ENCODE measurements at places on chromosomes 1 and 21.

DNA sequence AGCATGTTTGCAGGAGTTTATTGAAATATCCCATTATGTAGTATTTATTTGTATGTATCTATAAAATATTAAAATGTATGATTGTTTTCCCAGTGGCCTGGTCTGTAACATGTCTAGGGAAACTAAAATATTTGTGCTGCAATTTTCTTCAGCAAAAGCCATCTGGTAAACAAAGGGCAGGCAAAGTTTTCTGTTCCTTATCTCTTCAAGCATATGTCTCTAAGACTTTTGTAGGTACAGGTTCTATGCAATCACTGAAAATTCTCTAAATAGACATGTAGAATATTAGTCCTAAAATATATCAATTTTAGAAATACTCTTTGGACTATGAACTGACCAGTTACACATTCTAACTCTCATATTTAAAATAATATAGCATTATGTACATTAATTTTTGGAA lies 585.8 kb upstream of the RGS18 start:
- DNase-seq = no peak

DNA sequence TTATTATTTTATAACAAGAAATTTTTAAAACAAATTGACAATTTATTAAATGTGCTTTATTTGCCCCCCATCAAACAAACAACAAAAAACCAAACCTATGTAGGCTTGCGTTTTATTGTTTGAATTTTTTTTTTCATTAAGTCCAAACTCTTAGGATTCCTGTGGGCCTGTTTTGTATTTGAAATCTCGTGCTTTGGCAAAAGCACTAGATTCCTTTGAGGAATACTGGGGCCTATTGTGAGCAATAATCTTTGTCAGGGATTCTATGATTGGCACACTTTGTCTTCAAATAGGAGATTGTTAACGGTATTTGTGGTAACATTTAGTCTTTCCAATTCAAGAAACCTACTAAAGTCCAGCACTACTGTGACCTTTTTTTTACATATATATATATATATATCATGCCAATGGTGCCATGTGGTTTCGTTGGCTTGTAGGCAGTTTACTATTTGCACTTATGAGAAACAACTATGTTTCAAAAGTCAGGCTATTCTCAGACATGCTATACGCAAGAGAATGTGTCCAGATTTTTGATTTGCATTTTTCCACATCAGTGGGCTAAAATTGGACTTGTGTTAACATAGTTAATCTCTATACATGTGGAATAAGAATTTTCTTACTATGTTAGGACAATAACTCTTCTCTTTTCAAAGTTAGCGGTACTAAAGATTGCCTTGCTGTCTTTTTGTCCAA lies 70.4 kb upstream of the GREM2 start:
- DNase-seq = no peak

DNA sequence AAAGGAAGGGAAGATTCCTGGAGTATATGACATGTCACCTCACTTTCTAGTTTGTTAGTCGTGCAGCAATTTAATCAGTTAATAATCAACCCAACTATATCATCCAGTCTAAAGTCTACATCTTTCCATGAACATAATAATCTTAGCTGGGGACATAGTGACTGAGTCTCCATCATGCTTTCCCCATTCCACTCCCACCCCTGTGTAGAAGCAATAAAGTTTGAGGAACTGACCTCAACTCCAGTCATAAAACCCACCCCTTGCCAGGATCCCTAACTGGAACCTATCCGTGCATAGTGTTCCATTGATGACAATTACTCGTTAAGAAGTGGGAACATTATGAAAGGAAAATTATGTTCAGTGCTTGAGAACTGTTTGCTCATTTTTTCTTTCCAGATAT lies 48.9 kb upstream of the MROH9 start:
- DNase-seq = no peak

GRCh38 chr21:14058566-14058965 lies 152.2 kb downstream of the LIPI start:
- no peak for DNase-seq

- no peak for DNase-seq
Observed at GRCh38 chr21:33857846-33858666, 57.5 kb downstream of the ATP5PO start.

DNA sequence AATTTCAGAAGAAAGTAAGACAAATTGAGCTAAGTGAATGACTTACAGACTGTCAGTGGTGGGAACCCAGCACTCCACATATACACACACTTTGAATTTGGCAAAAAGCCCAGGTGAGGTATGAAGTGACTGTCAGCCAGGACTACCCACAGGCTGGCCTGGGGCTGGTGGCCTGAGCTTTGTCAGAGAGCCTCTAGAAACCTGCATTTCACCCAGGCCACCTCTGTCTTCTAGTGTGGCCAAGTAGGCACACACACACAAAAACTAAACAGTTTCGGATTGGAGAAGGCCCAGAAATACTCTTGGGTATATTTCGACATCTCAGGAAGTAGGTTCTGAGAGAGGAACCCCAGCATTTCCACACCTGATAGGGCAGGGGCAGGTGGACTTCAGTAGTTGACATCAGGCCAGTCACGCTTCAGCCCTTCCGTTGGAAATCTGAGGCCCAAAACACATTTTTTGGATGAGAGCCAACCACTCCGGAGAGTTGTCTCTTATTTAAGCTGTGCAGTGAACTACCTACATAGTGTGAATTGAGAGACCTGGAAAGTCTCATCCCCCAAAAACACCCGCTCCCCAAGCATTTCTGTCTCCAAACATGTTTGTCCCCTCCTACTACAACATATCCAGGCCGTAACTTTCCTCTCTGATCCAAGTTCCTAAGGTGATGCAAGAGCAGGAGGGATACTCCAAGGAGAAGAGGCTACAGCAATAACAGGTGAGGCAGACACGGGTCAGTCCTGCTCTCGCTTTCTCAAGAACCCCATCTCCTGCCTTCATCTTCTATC lies 167.2 kb upstream of the PROX1 start:
- no peak for DNase-seq

DNA sequence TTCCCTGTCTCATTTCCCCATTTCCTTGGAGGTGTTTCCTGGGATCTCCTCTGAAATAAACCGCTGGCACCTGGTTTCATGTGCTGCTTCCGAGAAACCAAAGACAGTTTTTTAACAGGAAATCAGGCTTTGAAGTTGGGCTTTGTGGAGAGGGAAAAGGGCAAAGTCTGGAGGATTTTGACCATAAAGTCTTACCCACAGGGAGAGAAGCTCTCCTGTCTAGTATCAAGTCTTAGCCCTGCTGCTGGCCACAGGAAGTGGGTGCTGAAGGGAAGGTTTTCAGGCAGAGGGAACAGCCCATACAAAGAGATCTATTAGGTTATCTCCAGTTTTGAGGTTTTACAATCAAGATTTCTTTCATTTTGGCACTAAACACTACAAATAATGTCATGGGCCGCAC lies 29.3 kb downstream of the SLC5A9 start:
- DNase-seq = no peak

GRCh38 chr1:84402501-84402900 lies 4.2 kb downstream of the DNASE2B start:
- DNase-seq = no peak

DNA sequence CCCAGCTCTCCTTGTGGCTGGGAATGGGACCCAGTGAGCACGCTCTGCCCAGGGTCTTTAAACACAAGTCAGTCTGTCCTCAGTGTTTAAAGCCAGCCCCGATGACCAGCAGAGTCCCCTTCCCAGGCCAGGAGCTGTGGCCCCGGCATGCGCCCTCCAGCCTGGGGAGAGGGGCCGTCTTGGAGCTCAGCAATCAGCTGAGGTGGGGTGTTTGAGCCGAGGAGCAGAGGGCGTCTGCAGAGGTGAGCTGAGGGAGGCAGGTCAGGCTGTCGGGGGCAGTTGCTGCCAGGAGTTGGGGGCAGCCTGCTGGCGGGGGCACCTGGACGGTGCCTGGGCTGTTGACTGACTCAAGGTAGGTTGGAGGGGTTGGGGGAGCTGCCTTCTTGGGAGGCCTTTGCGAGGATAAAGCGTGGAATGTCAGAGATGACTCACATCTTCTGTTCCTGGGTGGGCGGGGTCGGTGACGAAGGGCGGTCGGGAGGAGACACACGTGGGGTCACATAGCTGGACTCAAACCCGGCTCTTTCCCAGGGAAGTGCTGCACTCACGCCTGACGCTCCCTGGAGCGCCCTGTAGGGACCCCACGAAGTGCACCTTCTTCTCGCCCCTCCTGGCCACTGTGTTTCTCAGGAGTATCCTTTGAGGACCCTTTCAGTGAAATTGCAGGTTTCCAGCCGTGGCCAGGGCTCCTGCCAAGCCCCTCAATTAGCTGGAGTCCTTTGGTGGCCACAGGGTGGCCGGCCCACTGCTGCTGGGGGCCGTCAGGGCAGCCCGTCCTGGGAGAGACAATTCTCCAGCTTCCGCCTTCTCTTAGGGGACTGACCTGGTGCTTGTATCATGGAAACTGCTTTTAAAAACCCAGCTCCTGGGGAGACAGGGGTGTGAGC lies 86.2 kb downstream of the SIK1 start:
- no peak for DNase-seq

Data from KG1 (cell line).